ENCODE measurements at places on chromosomes 16 and 17.

DNA sequence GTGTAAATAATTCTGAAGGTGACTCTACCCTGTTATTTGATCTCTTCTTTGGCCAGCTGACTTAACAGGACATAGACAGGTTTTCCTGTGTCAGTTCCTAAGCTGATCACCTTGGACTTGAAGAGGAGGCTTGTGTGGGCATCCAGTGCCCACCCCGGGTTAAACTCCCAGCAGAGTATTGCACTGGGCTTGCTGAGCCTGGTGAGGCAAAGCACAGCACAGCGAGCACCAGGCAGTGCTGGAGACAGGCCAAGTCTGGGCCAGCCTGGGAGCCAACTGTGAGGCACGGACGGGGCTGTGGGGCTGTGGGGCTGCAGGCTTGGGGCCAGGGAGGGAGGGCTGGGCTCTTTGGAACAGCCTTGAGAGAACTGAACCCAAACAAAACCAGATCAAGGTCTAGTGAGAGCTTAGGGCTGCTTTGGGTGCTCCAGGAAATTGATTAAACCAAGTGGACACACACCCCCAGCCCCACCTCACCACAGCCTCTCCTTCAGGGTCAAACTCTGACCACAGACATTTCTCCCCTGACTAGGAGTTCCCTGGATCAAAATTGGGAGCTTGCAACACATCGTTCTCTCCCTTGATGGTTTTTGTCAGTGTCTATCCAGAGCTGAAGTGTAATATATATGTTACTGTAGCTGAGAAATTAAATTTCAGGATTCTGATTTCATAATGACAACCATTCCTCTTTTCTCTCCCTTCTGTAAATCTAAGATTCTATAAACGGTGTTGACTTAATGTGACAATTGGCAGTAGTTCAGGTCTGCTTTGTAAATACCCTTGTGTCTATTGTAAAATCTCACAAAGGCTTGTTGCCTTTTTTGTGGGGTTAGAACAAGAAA lies 5.1 kb downstream of the STH start:
- DNase-seq = no peak

DNA sequence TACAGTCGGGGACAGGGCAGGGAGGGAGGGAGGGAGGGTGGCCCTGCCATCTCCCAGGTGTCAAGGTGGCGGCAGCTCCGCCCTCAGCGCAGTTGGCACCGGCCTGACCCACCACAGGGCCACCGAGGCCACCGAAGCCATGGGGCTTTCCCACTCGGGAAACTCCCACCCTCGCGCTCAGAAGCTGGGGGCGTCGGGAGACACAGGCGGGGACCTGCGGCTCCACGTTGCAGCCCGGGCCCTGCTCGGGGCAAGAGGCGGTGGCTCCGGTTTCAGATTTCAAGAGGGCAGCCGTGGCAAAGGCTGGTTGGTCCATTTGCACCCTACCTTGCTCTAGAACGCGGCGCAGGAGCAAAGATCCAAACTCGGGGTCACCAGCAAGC lies 544 bp downstream of the CYB561 start:
- peak; percentile 85 for DNase-seq

DNA sequence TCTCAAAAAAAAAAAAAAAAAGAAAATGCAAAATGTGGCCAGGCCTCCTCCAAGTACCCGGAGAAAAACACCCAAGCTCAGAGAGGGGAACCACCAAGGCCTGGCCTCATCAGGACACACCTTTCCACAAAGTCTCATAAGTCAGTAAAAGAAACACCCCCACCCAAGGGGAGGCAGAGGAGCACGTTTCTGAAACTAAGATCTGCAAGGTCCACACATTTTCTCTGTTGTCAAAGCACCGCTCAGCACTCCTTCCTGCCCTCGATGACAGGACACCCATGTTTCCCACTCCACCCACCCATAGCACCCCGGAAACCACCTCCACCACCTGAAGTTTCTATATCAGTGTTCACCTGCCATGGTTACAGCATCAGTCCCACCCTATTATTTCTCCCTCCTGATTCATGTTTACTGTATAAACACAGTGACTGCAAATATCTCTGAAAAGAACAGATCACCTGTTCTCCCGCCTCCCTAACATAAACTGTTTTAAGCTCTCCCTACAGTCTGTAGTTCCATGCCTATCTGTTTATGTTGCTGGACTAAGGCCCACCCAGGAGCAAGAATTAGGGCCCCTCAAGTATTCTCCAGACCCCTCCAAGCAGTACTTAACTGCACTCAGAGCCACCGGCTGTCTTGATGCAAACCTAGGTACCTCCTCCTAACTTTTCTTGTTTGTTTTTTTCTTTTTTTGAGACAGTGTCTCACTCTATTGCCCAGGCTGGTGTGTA lies 2.0 kb downstream of the CORO7 start:
- DNase-seq = peak; percentile 79

DNA sequence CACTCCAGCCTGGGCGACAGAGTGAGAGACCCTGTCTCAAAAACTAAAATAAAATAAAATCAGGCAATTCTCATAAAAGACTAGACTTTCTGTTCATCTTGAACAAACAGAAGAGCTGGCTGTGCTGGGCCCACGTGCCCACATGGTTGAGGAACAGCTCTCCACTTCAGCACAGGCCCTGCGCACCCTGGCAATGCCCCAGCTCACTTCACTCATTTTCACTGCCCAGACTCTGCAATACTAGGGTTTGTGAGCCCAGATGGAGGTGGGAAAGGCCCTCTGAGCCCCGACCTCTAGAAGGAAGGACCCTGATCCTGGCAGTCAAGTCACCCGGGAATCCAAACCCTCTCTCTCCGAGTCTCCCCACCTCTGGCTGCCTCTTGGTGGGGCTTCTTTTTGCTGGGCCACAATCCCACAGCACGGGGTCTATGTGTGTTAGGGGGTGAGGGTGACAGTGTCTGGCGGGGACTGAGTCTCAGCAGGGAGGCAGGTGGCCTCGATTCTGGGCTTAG lies 14.8 kb downstream of the MYLK3 start:
- no peak for DNase-seq

DNA sequence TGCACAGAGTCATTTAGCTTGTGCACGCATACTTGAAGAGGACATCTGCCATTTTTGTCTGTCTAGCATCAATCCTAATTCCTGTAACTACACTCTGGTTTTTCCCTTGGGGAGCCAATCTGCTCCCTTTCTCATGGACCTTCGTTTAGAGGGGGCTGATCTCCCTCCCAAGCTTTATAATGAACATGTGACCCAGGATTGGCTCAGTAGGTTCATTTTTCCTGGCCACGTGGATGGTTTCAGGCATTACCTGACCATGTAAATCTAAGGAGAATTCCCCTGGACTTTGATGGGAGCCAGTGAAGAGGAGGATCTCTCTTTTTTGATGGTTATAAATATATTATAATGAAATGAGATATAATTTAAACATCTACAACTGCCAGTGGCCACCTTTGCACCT lies 56.8 kb upstream of the HS3ST2 start:
- no peak for DNase-seq

- DNase-seq = peak; percentile 52
These were observed 21.5 kb upstream of the PECAM1 start for GRCh38 chr17:64411999-64412771.

DNA sequence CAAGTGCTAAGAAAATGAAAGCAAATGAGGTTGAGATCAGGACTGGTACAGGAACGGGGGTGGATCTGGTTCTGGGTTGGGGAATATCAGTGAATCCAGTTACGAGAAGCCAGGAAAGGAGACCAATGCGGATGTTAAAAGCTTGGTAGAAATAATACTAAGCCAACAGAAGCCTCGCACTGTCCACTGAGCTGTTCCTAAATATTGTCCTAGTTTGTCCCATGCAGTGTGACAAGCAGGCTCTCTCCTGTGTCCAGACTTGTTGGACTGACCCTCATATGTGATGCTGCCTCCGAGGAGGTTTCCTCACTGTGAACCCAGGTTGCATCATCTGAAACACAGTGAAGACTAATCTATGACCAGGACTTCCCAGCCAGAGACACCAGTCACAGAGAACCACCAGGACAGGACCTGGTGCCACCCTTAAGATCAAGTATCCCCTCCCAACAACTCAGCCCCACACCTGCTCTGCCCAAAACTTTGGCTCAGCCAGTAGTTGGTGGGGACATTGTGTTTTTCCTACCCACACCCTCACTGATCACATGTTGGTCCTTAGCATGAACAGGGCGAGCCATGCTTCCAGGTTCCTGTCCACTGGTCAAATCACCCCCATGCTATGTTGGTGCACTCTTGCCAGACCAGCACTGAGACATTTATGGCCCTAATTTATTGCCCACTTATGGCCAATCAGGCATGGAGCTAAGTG lies 32.7 kb upstream of the SCNN1B start:
- no peak for DNase-seq

- DNase-seq = peak; percentile 99
These were observed at the start of the genes ZNF646 and ZNF668 for GRCh38 chr16:31073970-31074813. TSS of gene ZNF646 (plus strand) at chr16:31074422. CDS start at chr16:31076325, 1,903 bp downstream. TSS of gene ZNF668 (minus strand) at chr16:31074240. CDS start at chr16:31064459, 9,781 bp downstream.

- DNase-seq = no peak
These were observed 278.9 kb upstream of the TNRC6C start for GRCh38 chr17:77679589-77679988.

GRCh38 chr17:17722081-17722905 lies 41.0 kb downstream of the RAI1 start:
- DNase-seq = no peak

Data from CD4-positive, alpha-beta T cell treated with Interferon alpha-2 for 1 hour (primary cell).